GM23248 (cell line): ENCODE measurements at places on chromosomes 7 and 10.
A peak's percentile ranks its signal among the peaks of the same experiment; 100 is the strongest.

- no peak for DNase-seq
These were observed 172.5 kb downstream of the BAMBI start for GRCh38 chr10:28849821-28850220.

DNA sequence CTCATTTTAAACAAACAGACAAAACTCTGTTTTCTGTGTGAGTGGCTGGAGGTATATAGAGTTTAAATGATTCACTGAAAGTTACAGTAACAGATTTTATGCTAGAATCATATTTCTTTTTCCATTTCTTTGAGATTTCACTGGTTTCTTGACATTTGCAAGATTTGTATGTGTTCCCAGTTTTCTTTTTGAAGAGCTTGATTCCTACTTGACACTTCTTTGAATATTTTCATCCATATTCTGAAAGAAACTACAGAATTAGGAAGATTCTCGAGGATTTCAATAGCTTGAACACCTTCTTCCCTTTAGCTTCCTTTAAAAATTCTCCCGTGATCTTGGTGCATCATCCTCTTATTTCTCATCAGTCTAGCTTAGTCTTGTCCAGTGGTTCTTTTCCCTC is 93.6 kb downstream of the ZNF277 start:
- DNase-seq = no peak

GRCh38 chr7:37510043-37510634 is 61.5 kb upstream of the ELMO1 start:
- peak; percentile 32 for DNase-seq

DNA sequence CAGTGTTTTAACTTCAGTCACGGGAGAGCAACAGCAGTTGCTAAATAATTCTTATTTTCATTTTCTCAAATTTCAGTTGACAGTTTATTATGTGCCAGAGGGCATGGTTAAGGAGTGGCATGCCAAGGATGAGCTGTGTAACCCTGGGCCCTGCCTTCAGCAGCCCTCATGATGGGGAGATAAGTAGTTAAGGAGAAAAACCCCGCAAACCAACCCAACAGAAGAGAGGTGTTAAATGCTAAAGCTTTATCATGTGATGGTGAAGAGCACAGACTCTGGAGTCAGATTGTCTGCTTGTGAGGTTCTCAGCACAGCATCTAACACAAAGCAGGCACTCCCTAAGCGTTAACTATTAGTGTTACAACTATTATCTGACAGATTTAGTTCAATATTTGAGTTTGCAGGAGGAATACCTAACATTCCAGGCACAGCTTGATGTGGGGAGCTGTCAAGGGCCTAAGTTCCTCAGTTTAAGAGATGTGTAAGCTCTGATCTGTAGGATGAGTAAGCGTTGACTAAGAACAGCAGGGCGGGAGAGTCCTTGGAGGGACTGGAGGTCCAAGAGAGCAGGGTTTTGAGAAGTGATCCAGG is 29.6 kb downstream of the STAM start:
- peak; percentile 96 for DNase-seq

DNA sequence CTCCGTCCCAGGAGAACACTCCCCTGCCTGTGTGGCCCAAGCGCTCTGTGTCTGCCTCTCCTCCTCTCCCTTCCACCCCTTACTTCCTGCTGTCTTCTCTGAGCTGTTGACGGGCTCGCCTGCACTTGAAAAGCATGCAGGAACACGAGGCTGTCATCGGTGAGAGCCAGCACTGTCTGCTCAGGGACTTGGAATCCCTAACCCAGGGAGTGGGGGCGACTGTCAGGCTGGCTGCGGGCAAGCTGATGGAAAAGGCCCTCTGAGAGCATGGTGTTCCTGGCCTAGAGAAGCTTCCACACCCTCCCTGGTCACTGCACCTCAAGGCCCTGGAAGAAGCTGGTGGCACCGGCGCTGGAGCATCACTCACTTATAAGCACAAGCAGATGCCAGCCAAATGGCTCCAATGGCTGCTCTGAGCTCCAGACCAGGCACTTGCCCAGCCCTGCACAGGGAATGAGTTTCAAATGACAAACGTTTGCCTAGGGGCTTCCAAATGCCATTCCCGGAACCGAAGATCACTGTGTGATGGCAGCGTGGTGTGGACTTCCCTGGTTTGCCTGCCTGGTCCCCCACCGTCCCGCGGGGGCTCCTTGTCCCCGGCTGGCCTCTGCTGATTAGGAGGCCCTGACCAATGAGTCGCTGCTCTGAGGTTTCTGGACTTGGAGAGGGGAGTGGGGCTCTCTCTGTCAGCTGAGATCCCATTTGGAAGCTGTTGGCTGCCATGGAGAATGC is 56.7 kb upstream of the EBF3 start:
- peak; percentile 63 for DNase-seq

GRCh38 chr7:42479816-42480633 is 243.0 kb upstream of the GLI3 start:
- DNase-seq = no peak

GRCh38 chr10:35959252-35959651 is 317.2 kb upstream of the FZD8 start:
- no peak for DNase-seq

GRCh38 chr7:47482013-47482875 is 99.7 kb downstream of the TNS3 start:
- peak; percentile 95 for DNase-seq

GRCh38 chr7:27533652-27534081 is 129.0 kb downstream of the HIBADH start:
- DNase-seq = no peak

DNA sequence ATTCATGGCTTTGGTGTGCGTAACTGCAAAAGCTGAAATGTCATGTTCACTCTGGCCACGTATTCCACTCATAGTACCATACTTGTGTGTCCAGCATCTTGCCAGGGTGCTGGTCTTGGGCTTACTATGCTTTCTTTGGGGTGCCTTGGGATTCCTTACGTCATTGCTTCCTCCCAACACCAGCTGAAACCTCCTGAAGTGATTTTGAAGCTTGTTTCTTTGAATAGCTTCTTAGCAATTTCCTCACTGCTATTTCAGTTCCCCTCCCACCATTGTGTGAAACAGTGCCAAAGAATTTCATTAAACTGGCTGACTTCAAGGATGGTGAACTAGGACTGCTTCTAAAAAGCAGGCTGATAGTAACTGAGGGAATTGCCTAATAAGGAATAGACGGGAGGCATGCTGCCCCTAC is 36.9 kb downstream of the ENTPD1 start:
- peak; percentile 53 for DNase-seq

GRCh38 chr7:67764289-67764688 is 767.7 kb downstream of the TYW1 start:
- no peak for DNase-seq

- DNase-seq = peak; percentile 73
These were observed 657 bp upstream of the TMEM178B start for GRCh38 chr7:141073173-141073640.

- no peak for DNase-seq
These were observed 836 bp downstream of the ENO4 start for GRCh38 chr10:116850058-116850611.

DNA sequence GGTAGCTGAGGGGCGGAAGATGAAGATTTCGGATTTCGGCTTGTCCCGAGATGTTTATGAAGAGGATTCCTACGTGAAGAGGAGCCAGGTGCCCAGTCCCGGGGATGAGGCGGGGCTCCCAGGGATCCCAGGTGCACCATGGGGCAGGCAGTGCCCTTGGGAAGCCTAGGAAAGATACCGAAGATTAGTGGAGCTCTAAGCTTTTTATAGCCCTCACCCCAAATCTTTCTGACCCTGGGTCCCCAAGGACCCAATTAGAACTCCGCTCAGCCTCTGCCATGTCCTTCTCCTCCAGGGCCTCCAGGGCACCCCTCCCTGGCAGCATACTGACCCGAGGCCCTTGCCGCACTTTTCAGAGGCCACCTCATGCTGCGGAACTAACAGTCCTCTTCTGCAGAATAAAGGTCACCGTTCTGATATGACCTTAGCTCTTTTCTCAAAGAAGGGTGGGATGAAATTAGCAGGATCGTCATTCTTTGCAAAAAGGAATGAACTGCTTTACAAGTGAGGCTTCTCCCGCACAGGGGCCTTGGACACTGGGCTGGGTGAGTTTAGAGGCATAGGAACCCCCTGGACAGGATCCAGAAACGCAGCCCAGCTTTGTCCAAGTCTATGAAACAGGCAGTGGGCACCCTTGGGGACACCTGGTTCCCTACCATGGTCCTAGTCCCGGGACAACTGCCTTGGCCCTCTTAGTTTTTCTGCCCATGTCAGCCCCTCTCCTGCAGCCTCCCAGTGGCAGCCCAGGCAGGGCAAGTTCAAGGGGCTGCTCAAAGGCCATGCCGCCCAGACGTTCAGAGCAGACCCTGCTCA is 17.9 kb upstream of the CSGALNACT2 start:
- no peak for DNase-seq

GRCh38 chr7:92612501-92612900 is 22.3 kb upstream of the FAM133B start:
- DNase-seq = peak; percentile 75

GRCh38 chr10:100998183-100998990 is 1.2 kb upstream of the LZTS2 start:
- DNase-seq = peak; percentile 83

GRCh38 chr10:4834898-4835405 is 8.9 kb downstream of the AKR1E2 start:
- DNase-seq = no peak

- no peak for DNase-seq
These were observed 483.9 kb downstream of the SH2D4B start for GRCh38 chr10:81021428-81022129.

- no peak for DNase-seq
These were observed 115.4 kb upstream of the CARD11 start for GRCh38 chr7:3159039-3159438.

DNA sequence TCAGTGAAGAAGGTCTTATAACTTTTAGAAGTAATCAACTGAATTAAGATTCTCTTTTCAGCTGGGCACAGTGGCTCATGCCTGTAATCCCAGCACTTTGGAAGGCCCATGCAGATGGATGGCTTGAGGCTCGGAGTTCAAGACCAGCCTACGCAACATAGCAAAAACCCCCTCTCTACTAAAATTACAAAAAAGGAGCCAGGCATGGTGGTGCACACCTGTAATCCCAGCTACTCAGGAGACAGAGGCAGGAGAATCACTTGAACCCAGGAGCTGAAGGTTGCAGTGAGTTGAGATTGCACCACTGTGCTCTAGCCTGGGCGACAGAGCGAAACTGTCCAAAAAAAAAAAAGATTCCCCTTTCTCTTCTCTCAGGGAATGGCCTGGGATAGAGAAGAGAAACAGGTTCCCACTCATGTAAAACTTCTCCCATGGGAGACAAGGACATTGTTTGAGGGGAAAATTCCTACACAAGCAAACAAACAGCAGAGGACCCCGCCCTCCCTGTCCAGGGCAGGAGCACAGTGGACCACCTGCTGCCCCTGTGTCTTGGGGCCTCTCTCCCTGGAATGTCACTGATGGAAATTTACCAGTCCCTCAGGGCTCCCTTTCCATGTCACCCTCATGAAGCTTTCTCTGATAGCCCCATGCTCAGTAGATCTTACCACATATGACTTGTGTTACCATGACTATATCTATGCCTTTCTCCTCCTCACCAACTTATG is 5.6 kb downstream of the IL2RA start:
- no peak for DNase-seq

DNA sequence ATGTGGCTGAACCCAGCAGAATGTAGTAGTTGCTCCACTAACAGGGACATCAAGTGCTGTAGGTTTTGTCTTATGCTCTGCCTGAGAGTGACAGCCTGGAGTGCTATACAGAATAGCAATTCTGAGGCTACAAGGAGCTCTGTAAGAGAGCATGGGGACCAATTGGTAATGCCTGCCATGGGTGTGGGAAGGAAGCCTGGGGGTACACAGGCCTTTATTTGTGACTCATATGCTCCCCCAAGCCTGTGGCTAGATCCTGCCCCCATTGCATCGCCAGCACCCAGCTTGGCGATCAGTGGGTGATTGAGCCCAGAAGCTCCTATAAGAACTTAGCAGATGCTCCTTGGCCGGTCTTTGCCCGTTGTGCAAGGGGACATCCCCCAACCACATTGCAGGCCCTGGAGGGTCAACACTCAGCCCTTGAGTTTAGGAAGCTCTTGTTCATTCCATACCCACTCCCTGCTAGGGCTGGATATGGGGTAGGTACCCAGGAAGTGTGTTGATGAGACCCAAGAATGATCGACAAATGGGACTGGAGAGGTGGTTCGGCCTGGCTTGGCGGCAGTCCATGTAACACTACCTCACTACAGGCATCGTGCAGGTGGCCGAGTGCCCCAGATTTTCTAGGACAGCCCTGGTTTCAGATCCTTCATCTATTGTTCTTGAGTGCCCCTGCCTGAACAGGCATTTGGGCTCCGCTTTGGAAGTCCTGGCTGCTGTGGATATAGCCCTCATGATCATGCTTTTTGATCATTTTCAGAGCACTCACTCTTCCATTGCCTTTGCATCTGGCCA is 37.7 kb downstream of the ZMIZ1 start:
- DNase-seq = no peak

DNA sequence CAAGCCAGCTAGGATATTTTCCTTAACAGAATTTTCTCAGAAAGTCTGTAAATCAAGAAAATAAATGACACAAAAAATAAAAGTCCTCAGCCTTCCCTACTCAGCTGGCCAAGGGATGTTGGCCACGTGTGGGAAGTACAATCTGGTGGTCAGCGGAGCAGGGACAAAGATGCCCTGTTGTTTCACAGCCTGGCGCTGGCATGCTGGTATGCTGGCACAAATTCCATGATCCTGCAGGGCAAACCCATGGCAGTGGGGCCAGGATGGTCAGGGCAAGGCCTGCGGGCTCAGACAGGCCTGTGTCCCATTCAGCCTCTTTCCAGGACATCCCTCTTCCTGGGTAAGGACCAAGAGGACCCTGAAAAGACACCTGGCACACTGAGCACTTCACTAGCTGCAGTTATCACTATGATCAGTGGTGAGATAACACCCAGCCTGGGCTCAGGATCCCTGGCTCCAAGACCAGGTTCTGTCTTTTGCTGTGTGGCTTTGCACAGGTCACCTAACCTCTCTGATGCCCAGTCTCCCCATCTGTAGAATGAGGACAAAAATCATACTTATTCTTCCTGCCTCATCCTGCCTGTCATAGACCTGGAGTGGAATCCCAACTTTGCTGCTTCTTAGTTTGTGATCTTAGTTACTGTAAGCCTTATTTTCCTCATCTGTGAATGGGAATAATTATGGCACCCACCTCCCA is 10.8 kb upstream of the HSPA12A start:
- DNase-seq = no peak

DNA sequence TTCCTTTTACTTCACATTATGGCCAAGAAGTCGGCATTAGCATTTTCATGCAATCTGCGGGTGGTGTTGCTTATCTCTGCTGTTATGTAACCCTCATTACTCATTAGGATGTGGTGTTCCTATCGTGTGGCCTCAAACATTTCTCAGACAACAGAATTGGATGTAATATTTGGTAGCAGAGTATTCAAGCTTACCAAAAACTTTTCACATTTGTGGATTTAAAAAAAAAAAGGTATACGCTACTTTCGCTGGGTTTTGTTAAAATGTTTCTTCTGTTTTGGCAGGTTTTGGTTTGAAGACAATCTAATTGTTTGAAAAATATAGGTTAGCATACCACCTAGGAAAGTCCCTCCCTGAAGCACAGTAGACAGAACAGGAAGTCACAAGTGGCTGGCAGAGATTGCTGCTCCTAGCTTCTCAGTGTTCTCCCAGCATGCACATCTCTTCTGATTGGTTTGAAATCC is 128.8 kb downstream of the GATA3 start:
- DNase-seq = no peak

GRCh38 chr7:116522247-116522646 is 2.6 kb upstream of the CAV1 start:
- DNase-seq = peak; percentile 83
